ENCODE measurements at places on chromosomes 13 and 19.

- no peak for DNase-seq
Measured at GRCh38 chr13:38090913-38091312, 221.3 kb upstream of the TRPC4 start.

GRCh38 chr19:36962346-36962745 lies 46.2 kb downstream of the ZNF568 start:
- no peak for DNase-seq

DNA sequence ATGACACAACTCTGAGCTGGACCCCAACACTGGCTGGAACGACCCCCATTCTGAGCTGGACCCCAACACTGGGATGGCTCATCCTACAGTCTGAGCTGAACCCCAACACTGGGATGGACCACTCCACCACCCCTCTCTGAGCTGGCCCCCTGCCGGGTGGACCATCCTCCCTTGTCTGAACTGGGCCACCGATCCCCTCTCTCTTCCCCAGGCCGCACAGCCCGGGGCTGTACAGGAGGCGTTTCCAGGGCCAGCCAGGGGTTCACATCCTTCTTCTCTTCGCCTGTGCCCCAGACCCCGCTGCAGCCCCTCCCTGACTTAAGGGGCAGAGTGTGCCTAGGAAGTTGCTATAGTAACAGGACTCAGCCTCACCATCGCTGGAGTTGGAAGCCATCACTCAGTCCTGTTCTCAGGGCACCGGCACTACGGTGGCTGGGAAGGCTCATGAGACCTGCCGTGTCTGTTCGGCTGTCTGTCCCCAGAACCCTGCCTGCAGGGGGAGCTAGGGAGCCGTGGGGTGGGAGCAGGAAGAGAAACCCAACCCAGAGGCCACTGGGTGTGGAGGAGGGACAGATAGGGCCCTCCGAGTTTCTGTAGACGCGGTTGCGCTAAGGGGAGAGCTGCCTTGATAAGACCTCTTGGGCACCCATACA lies 3.7 kb downstream of the PRKACA start:
- peak; percentile 52 for DNase-seq

DNA sequence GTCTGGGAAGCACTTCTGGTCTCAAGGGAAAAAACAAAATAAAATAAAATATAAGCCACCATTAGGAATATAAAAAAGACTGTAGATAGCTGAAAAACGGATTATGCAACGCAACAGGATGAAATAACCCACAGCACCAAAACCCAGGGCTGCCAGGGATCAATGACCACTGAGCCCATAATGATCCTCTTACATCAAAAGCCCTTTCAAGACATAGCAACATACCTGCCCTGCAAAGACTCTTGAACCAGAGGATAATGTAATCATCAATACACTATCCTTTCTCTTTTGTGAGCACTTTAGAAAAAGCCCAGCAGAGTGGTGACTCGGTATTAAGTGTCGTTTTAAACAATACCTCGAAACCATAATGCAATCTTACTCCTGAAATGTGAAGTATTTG lies 235.0 kb upstream of the SOX21 start:
- DNase-seq = no peak
